Stimulated activated CD8-positive, alpha-beta memory T cell treated with anti-CD3 and anti-CD28 coated beads, Interleukin-4, amount 100 ng/mL, for 4 hours (primary cell): ENCODE measurements at places on chromosomes 5 and 9.
A peak's percentile ranks its signal among the peaks of the same experiment; 100 is the strongest.

DNA sequence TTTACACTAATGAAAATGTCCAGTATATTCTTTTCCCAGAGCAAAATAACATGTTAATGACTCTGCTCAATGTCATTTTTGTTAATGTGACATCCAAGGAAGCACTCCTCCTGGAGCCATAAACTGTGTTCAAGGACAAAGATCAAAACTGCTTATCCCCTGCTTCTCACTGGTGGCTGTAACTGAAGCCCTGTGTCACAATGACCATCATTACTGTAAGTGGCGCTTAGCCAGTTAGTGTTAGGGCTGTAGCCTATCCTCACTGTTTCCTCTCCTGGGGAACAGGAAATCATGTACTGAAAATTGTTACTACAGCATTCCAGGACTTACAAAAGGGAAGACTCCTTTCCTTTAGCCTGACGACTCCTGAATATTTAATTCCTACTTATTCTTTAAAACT, 71.7 kb upstream of the COX7C start:
- no peak for DNase-seq

DNA sequence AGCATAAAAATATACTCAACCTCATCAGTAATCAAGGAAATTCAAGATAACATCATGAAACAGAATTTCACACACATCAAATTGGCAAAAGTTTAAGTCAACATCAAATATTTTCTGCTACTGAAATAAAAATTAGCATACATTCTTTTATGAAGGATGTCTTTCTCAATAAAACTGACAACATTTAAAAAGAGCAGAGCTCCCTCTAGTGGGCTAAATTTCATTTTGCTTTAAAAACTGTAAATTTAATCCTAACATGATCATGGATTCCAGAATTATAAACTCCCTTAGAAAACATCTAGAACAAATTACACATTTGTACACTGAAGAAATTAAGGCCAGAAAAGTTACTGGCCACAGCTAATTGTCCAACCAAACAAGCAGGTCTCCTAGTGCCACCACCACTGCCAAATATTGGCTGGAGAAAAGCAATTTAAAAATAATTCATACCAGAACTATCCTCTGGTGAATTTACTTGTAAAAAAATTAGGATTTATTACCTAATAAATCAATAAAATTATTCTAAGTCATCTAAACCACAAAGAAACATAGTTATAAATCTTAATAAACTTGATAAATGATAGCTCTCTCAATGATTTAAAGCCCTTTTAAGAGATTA, 31.2 kb downstream of the DEPDC1B start:
- no peak for DNase-seq

- no peak for DNase-seq
Observed at GRCh38 chr9:19163631-19164030, 36.3 kb upstream of the PLIN2 start.

- no peak for DNase-seq
Observed at GRCh38 chr5:133744051-133744959, 132.0 kb upstream of the FSTL4 start.

DNA sequence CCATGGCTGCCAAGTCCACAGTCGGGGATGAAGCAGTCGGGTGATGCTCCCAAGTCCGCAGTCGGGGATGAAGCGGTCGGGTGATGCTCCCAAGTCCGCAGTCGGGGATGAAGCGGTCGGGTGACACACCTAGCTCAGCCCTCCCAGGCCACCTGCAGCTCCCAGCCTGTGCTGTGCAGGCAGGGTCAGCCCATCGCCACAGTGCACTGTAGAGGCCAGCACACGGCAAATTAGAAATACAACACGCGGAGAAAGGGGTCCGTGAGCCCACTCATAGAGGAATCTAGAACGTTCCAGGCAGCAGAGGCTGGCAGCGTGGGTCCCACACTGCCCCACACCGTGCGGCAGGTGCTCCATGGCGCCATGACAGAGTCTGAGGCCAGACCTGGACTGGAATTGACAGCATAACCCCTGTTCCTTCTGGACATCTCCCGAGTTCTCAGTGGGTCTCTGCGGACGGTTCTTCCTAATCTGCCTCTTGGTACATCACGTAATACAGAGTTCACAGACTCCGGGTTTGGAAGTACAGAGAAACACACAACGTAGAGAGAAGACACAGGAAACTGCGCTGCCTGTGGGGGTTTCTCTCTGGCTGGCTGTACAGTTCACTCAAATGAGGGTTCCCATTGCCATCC, 7.7 kb upstream of the EXOC3 start:
- DNase-seq, result no peak

DNA sequence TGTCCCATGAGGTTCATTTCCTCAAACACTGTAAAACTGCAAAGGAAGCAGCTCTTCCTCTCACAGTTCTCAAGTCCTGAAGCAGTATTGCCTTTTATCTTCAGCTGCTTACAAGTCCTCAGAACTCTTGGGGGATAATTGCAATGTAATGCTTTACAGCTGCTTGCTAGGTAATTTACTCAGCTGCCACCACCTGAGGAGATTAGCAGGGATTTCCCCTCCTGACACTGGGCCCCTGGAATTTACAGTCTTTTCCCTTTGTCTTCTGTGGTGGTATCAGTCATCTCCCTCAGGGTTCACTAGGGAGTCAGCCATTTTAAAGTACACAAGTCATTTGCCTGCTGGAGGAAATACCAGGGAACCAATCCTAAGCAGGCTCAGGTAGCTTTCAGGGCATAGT, 754.3 kb upstream of the GRAMD2B start:
- no peak for DNase-seq

- no peak for DNase-seq
Observed at GRCh38 chr9:137516144-137516917, 33.9 kb downstream of the PNPLA7 start.

- DNase-seq, result no peak
Observed at GRCh38 chr9:129878291-129878690, 43.0 kb downstream of the USP20 start.

DNA sequence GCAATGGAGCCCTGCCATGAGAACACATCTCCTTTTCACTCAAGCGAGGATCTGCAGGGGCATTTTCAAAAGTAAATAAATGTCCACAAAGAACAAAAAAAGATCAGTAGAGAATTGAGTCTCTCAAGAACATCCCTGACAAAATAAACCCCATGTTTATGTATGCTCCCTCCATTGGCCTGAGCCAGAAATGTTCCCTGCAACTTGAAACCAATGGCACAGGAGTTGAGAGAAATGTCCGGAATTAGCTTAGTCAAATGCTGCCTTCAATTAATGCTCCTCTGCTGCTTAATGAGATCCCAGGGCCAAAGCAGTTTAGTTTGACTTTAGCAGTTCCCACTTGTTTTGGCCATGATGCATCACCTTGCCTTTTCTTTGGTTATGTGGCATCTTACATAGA, 238.3 kb downstream of the EBF1 start:
- DNase-seq, result no peak

DNA sequence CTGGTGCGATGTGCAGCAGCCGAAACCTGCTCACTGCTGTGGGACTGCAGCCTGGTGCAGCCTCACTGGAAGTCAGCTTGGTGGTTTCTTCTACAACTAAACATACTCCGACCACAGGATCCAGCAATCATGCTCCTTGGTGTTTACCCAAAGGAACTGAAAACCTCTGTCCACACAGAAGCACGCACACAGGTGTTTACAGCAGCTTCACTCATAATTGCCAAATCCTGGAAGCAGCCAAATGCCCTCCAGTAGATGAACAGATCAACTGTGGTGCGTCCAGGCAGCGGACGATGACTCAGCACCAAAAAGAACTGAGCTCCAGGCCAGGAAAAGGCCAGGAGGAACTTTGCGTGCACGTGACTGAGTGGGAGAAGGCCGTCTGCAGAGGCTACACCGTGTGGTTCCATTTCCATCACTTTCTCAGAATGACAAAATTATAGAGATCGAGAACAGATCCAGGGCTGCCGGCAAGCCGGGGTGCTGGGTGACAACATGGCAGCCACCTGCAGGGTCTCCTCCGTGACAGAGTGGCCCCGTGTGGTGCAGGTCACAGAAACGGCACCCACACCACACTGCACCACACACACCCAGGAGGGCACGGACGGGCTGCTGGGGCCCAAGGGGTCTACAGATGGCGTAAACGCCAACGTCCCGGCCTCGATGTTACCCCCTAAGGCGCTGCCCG, 23.1 kb upstream of the NSMF start:
- no peak for DNase-seq

- no peak for DNase-seq
Observed at GRCh38 chr9:79465156-79465555, 106.6 kb upstream of the TLE4 start.

GRCh38 chr5:127053049-127053448, 20.3 kb downstream of the C5orf63 start:
- no peak for DNase-seq

DNA sequence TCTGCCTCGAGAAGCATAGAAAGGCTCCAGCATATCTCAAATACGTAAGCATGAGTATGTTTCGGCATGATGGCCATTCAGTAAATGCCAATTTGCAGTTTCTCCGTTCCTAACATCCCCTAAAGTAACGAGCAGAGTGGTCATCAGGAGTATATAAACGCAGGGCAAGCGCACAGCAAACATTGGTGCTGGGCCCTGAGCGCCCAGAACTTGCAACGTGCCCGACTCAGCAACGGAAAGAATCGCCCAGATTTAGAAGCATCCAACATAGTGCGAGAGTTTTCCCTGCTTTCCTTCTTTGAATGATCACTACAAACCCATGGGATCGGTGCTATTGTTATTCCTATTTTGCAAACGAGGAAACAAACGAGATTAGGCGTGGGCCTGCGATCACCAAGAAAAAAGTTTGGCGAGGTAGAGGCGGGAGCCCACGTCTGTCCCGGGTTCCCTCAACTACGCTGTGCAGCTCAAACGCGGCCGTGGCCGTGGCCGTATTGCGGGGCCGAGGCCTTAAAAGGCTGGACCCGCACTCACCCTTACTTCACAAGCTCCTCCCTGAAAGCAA, 505 bp downstream of the RPS14 start:
- DNase-seq, result no peak

DNA sequence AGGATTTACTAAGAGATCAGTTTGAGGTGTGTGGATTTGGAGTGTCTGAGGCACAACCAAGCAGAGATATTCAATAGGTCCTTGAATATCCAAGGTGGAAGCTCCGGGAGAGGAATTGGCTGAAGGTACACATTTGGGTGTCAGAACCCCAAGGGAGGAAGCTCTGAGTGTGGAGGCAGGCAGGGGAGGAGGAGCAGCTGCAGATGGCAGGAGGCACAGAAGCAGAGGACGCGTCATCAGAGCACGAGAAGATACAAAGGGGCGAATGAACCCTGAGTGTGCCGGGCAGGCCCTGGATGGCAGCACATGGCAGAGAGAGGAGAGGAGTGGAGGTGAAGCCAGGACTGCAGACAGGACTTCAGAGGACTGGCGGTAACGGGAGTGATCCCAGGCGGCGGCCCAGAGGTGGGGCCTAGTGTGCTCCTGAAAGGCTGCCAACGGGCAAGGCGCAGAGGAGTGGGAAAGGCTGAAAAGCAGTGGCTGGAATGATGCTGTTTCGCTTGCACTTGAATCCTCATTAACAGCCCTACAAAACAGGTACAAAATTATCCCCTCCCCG, 179.8 kb downstream of the FANCC start:
- no peak for DNase-seq

- no peak for DNase-seq
Observed at GRCh38 chr5:57207681-57208080, 33.8 kb downstream of the GPBP1 start.

GRCh38 chr9:12813960-12814876, 39.4 kb downstream of the LURAP1L start:
- DNase-seq, result no peak

DNA sequence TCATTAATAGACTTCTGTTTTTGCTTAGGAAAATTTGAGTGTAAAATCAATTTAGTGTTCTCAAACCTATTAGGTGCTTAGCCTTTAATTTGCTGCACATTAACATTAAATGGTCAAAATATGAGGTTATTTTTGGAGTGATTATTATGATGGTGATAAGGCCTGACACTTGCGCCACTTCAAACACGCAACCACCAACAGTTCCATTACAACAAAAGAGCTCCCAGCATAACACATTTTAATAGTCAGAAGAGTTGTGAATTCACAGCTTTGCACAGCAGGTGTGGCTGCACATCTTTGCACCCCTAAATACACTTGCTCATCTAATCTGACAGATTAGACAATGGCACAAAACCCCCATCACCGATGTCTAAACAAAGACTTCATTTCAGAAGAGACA, 940.7 kb downstream of the NR2F1-AS1 start:
- no peak for DNase-seq

DNA sequence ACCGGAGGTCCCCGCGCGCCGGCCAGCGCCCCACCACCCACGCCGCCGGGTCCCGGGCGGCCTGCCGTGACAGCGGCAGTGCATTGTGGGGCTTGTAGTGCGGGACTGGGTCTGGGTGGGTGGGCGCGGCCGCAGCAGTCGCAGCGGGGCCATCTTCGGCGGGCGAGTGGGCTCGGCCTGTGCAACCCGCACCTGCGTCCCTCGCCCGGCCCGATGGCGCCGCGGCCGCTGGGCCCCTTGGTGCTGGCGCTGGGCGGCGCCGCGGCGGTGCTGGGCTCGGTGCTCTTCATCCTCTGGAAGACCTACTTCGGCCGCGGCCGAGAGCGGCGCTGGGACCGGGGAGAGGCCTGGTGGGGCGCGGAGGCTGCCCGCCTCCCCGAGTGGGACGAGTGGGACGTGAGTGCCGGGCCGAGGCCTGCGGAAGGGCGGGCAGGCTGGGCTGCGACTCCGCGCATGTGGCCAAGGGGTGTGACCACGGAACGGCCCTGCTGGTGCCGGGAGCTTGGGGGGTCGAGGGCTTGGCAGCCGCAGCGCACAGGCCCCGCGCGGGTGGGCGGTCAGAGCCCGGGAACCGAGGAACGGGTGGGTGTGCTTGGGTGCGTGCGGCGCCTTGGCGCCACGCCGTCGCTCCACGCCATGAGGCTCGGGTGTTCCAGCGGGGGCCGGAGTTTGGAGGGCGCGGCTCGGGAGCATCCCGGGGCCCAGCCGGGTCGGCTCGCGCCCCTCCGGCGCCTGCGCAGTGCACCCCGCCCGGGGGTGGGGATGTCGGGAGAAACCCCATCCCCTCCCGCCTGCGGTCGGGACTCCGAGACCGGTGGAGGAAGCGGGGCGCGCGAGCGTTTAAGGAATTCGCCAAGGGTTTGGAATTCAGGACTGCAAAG, at the start of gene ARL10:
Gene ARL10 (plus strand): TSS at position 137 of the 881 bp plus-strand sequence. CDS start 77 bp downstream, at position 214.
- DNase-seq, result peak; percentile 27

- no peak for DNase-seq
Observed at GRCh38 chr9:89869793-89870580, 265.2 kb downstream of the GADD45G start.

DNA sequence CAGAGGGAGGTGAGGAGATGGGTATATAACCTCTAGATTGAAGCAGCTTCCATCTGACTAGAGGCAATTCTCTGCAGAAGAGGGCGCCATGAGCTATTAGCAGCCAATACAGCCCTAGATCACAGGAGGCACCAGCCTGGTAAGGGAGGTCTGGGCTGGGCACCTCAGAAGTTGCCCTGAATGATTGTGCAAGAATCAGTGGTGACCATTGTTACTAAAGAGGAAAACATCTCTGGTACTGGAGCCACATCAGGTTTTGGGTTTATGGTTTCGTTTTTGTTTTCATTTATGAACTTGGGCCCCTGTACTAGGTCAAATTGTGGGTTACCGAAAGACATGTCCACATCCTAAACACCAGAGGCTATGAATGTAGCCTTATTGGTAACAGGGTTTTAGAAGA, 342.0 kb downstream of the MLLT3 start:
- DNase-seq, result no peak
